ENCODE measurements at places on chromosomes 7 and 10.

DNA sequence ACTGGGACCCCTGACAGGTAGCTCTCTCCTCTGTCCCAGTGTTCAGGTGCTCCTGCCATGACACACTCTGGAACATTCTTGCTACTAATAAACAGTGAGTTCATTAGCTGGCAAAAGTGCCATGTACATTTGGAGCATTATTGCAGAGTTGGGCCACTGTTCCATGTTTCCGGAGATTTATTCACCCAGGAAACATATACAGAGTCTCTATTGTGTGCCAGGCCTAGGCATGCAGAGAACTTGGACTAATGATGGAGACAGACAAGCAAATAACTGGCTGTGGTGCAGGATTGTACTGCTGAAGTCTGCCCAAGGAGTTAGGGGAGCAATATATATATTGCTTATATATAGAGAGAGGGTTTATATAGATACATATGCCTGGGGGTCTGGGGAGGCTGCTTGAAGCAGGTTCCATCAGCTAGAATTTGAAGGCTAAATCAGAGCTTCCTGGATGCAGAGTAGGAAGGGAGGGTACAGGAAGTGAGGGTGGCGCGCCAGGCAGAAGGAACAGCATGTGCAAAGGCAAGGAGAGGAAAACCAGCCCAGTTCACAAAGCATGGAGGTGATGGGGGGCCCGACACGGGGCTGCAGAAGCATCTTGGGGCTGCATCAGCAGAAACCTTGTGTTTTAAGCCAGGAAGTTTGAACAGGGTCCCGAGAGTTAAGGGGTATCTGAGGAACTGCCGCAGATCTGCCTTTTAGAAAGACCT, 22.7 kb upstream of the EEPD1 start:
- DNase-seq: no peak

GRCh38 chr10:67779465-67780203, 58.4 kb downstream of the DNAJC12 start:
- peak; percentile 24 for DNase-seq

GRCh38 chr10:128178302-128178958, 52.2 kb upstream of the MKI67 start:
- peak; percentile 22 for DNase-seq

- DNase-seq: no peak
Measured at GRCh38 chr10:13457958-13458686, 70.7 kb downstream of the BEND7 start.

GRCh38 chr10:97811958-97812357, 37.7 kb upstream of the GOLGA7B start:
- DNase-seq: no peak

DNA sequence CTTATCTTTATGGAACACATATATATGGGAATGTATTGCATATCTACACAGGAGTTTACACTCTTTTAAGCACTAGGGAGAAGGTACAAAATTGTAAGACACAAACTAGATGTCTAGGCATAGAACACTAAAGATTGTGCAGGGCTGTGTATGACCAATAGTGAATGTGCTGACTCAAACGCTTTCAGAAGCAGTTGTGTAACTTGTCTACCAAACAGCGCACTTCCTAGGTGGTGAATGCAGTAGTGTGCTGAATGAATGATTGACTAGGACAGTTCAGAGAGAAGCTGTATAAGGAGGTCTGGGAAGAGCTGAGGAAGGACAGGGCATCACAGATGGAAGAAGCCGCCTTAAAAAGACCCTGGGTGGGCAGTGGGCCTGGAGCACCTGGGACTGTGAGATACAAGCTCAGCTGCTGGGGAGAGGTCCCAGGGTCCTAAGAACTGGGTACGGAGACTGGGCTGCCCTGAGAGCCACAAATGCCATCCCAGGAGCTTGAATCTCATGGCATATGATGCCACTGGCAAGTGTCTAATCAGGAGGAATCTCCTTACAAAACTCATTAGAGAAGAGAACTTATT, 14.2 kb downstream of the CLRN3 start:
- no peak for DNase-seq

- no peak for DNase-seq
Measured at GRCh38 chr10:35182631-35183510, 56.2 kb downstream of the CREM start.

DNA sequence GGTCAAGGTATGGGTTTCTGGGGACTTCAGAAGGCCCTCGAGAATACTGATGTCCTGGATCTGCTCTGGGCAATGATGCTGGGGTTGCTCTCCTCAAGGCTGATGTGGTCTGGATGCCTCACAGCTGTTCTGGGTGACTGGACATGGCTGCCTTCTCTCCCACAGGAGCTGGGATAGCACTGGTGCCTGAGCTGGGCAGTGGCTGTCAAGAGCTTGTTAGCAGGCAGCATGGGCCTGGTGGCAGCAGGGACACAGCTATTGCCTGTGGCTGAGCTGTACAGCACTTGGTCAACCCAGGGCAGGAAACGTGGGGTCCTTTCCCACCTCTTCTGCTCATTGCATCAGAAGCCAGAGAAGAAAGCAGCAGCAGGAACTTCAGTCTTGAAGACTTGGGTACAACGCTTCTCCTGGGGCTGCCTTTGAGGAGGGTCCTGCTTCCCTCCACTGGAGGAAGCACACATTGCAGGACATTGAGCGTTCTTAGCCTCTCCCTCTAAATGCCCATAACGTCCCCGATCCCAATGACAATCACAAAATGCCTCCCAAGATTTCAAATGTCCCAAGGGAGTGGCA, 13.0 kb downstream of the ADCYAP1R1 start:
- DNase-seq: no peak

- DNase-seq: no peak
Measured at GRCh38 chr10:24910574-24910973, 41.8 kb downstream of the PRTFDC1 start.

DNA sequence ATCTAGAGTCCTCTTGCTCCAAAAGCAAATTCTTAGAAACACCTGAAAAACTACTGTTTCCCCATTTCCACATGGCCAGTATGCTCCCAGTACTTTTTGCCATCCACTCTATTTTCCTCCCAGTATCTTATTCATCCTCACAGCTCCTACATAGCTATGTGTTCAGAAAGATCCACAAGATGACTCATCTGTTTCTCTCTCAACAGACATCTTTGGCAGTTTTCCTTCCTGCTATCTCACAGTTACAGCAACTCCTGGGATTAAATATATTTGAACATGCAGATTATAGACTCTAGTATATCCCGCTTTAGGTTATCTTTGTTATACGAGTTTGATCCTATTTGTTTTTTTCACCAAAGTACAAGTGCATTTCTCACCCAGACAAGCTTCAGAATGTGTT, 675.6 kb upstream of the POT1 start:
- DNase-seq: no peak

- DNase-seq: no peak
Measured at GRCh38 chr10:31975157-31975765, 46.6 kb upstream of the ARHGAP12 start.

DNA sequence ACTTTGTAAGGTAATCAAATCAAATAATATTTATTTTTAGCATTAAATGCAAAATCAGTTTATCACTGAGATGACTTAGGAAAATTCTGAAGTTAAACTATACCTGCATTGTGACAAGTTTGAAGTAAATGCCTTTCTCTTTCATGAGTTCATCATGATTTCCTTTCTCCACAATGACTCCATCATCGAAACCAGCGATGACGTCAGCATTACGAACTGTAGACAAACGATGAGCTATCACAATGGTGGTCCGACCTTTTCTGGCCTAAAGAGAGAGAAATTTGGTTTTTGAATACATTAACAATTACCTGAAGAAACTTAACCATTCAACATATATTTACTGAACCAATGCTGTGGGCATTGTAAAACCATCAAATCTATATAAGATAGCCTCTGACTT, 54.9 kb downstream of the ABCB1 start:
- no peak for DNase-seq

GRCh38 chr10:52615756-52616394, 156.7 kb downstream of the MBL2 start:
- no peak for DNase-seq

DNA sequence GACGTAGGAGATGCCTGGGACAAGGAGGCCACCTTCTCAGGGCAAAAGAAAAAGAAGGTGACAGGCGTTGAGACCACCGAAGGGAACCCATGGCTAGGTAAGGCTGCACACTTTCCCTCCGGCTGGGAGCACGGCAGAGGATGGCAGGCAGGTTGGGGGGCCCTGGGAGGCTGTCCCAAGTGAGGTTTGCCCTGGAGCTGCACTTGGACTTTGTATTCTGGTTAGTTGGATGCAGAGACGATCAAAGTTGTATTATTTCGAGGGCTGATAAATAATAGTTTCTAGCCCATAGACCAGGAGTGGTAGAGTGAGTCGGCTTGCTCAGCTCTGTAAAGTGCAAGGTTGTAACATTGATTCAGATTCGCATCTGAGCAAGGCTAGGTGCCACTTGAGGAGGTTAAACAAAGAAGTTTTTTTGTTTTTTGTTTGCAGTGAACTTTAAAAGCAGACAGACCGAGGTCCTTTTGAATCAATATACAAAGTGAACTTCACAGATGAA, 608 bp downstream of the ENTPD7 start:
- DNase-seq: no peak

DNA sequence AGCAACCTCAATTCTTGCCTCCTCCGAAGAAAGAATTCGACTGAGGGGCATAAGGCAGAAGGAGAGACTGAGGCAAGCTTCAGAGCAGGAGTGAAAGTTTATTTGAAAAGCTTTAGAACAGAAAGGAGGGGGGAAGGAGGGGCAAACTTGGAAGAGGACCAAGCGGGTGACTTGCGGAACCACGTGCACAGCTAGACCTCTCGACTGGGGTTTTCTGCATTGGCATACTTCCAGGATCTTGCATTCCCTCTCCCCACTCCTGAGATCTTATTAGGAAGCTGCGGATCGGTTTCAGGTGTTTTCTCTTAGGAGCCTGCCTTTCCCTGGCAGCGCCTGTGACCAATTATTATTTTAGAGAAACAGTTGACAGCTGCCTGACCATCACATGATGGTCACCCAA, 20.3 kb upstream of the CPXM2 start:
- DNase-seq: no peak

GRCh38 chr10:123865350-123865749, 26.3 kb downstream of the CPXM2 start:
- no peak for DNase-seq

DNA sequence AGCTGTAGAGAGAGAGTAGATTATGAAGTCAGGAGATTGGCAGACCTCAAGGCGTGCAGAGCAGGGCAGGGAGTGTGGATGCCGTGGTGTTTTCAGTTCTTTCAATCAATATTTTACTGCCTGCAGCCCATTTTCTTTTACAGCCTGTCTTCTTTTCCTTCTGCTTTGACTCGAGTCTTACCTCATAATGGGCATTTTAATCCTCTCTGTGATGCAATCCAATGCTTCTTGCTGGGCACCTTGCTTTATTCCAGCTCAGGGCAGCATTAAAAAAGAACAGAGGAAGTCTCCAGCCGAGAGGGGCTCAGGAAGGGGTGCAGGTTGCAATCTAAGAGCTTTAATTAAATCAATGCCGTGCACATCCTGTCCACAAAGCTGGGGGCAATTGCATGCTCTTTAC, 839.0 kb downstream of the LRMDA start:
- DNase-seq: no peak

DNA sequence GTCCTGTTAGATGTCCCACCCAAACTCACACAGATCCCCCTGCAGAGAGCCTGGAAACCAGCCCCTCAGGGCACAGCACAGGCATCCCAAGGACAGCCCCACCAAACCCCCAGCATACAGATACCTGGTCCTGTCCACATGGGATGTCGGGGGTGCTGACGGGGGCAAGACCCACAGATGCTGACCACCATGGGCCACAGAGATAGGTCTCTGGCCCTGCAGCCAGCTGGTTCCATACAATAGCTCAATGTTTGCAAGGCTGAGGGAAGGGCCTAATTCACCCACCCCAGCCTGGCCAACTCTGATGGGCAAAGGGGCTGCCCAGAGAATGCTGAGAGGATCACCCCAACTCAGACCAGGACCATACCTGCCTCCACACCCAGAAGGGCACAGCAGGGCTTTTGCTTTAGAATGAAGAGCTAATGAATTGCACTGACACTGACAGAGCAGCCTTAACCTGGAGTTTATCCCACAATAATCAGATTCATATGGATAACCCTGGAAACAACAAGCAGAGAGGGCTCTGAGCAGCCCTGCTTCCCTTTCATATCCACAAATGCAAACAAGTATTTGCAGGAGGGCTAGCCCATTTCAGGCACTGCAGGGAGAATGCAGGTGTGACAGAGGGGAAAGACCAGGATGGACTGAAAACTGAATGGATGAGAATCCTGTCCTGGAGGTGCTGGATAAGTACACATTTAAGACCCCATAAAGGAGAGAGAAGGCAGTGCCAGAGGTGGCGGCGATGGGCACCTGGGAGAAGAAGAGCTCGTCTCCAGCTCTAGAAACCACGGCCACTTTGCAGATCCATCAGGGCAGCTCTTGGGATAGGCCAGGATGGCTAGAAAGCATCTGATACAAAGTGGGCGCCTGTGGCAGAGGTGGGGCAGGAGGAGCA, 126.7 kb downstream of the TNS3 start:
- no peak for DNase-seq

GRCh38 chr10:86480571-86480970, 41.0 kb downstream of the WAPL start:
- DNase-seq: no peak

GRCh38 chr7:50735333-50735732, 47.4 kb downstream of the GRB10 start:
- no peak for DNase-seq

GRCh38 chr7:20172736-20173334, 44.3 kb downstream of the MACC1 start:
- peak; percentile 58 for DNase-seq

DNA sequence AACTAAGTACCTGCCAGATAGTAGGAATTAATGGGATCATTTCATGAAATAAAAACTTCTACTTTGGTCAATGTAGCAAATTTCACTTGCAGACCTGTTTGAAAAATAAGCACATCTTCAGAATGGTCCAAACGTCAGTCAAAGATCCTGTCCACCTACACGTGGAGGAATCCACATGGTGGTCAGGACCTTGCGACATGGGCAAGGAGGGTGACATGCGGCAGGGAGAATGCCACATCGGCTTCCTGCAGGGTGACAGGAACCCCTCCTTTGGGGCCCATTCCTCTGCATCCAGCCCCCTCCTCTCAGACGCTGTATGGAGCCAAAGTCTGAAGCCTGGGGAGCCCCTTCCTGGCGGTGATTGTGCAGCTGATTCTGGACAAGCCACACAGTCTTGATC, 95.5 kb upstream of the MGMT start:
- DNase-seq: no peak

DNA sequence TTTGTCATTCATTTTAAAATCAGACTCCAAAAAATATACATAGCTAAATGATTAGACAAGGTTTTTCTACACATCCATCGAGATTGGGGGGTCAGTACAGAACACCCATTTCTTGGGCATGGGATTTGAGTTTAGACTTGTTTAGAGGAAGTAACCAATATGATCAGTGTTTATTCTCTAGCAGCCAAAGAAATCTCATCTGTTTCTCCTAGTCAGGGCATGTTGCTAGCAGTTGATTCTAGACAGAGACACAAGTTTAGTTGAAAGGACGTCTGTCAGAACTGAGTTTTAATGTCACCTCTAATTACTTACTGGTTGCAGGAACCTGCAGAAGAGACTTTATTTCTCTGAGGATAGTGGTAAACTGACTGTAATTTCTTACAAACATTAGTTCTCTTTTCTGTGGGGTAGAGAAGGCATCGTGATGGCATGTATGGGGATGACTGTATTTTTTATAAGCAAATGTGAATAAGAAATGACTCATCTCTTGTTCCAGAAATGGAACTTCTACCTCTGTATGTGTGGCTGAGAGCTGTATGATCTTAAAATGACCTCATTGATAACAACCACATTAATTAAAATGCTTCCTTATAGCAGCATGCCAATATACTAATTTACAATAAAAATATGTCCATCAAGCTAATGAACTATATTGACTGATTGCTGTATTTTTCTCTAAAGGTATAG, 30.6 kb upstream of the RHOBTB1 start:
- DNase-seq: no peak

- no peak for DNase-seq
Measured at GRCh38 chr7:23594879-23595604, 2.1 kb upstream of the CCDC126 start.

Data from SHP77 treated with DMSO at 0.1 percent for 48 hours (cell line).